Mesothelial cell of epicardium (in vitro differentiated cells): ENCODE measurements at places on chromosomes 16 and 17.
A peak's percentile ranks its signal among the peaks of the same experiment; 100 is the strongest.

GRCh38 chr17:27218719-27219488 is 75.0 kb upstream of the WSB1 start:
- no peak for DNase-seq

- no peak for DNase-seq
Measured at GRCh38 chr16:74186561-74186971, 110.0 kb upstream of the PSMD7 start.

DNA sequence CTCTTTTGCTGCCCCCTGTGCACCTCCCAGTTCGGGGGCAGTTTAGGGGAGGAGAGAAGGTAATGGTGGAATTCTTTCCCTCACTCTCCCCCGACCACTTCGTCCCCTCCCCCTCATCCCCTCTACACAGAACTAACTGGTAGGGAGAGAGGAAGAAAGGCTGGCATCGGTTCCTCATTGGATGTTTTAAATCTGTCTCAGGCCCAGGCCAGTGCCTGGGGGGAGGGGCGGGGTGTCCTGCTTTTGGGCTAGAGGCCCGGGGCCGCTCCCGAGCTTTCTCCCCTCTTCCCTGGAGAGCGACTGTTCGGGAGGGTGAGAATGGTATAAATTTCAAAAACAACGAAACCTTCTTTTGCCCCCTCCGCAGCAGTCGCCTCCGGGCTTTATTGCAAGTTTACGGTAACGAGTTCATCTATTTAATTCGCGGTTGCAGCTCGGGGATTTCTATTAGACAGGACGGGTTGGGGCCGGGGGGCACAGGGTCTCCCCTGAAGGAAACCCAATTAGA is at the start of gene PRAC2:
PRAC2 (plus strand) TSS at position 271 of the 508 bp plus-strand sequence. CDS start 1,226 bp downstream, outside the sequence.
- DNase-seq = no peak

DNA sequence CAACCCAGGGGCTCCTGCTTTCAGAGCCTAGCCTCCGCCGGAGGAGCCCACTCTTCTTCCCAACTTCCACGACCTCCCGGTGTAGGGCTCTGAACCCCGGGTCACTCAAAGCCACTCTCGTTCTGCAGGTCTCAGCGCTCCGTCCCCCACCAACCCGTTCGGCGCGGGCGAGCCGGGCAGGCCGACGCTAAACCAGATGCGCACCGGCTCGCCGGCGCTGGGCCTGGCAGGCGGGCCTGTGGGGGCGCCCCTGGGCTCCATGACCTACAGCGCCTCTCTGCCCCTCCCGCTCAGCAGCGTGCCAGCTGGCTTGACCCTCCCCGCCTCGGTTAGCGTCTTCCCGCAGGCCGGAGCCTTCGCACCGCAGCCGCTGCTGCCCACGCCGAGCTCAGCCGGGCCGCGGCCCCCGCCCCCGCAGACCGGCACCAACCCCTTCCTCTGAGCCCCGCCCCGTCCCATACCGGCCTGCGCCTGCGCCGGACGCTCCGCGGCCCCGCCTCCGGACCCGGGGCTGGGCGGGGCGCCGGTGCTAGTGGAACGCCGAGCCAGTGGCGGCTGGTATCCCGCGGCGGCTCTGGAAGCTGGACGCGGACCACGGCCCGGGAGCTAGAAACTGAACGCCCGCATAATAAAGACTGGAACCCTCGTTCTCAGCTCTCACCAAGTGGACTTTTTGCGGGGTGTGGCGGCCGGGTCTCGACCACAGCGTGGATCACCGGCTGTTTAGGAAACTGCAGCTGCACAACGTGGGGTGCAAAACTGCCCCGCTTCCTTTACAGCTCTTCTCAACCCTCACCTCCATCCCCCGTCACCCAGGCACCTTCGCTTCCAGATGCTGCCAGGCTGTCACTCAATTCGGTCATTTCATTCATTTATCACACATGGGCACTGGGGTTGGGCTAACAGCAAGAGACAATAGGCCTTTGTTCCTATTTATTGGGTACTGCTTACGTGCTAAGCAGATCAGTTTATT is 5.0 kb upstream of the SPATA20 start:
- DNase-seq = peak; percentile 92

DNA sequence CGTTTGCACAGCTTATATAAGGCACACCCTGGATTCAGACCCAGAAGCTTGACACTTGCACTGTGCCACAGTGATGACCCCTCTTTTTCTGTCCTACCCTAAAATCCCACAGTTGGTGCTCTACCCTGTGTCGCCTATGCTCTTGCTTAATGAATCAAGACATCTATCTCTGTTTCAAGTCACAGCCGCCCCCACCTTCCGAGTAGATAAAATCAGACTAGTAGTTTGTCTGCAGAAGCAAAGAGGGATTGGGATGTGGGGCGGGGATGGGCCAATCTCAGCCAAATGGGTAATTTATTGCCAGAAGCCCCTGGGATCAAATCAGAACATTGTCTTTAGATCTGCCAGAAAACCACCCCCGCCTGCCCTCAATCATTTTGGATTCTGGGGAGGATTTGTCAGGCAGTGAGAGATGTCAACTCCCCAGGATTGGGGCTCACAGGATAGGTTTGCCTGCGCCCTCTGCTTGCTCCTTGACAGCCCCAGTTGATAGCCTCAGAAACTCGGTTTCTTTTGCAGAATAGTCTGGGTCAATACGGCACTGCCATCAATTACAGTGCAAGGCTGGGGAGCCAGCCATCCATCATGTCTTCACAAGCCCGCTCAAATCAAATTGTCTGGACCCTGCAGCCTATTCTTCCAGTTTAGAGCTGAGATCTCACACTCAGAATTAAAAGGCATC is 520.8 kb downstream of the GRIN2A start:
- no peak for DNase-seq
